Hindlimb muscle (tissue), 1 donor: ENCODE measurements at places on chromosomes 12 and 14. TPM values are rescaled to one million over a fixed set of nuclear protein-coding genes. Genes with fewer than 3 reads are reported as not detected.

AMDHD1 gene
- polyA plus RNA-seq, result 0.10 TPM

ADGRD1 gene
- 9.3 TPM for polyA plus RNA-seq

NEUROD4 gene
- not detected for polyA plus RNA-seq

MUCL1 gene
- not detected for polyA plus RNA-seq

CMTM5 gene
- 1.6 TPM for polyA plus RNA-seq

LRRC23 gene
- 9.3 TPM for polyA plus RNA-seq

OTUB2 gene
- polyA plus RNA-seq, result 0.67 TPM

CHURC1 gene
- polyA plus RNA-seq, result 38.7 TPM

KSR2 gene
- polyA plus RNA-seq, result not detected

SLC10A1 gene
- polyA plus RNA-seq, result not detected

RAD9B gene
- polyA plus RNA-seq, result 2.7 TPM

CDCA3 gene
- 16.7 TPM for polyA plus RNA-seq

LPAR5 gene
- 2.4 TPM for polyA plus RNA-seq

TOMM20L gene
- polyA plus RNA-seq, result 1.8 TPM

PRPH gene
- 1.4 TPM for polyA plus RNA-seq

SERPINA10 gene
- not detected for polyA plus RNA-seq

SIRT4 gene
- 5.6 TPM for polyA plus RNA-seq

ST8SIA1 gene
- polyA plus RNA-seq, result 11.6 TPM

CPSF2 gene
- 39.1 TPM for polyA plus RNA-seq

RPGRIP1 gene
- polyA plus RNA-seq, result 1.2 TPM

- DNase-seq, result no peak
Measured at GRCh38 chr12:84201976-84202375, 710.6 kb downstream of the SLC6A15 start.

DNA sequence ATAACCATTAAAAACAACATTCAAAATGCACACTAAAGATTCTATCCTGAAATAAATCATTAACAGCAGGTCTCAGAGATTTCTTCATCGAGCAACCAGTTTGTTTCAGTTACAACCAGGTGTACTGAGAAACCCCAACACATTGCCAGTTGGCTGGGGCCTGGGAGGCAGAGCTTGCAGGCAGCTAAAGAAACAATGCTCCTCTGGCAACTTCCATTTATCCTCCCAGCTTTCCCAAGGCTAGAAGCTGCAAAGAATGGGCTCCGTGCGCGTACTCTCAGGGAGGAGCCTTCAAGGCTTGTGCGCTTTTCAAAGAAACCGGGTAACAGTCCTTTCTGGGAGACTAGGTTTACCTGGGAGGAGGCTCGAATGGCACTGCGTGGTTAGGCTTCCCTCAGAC is 181.6 kb downstream of the MSRB3 start:
- no peak for DNase-seq

DNA sequence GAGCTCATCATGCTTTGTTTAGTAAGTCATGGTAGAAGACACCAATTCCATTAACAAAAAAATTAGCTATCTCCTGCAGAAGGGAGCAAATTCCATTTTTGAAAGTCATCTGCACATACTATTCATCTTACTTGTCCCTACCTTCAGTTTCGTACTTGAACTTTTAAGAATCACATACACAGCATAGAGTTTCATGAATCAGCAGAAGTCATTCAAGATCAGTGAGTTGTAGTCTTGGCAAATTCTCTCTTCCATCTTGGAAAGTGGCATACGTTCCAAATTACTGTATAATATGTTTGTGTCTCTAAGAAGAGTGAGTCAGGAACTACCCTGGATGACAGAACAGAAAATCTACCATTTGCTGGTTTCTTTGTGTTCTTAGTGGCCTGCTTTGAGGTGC is 14.1 kb downstream of the VRK1 start:
- DNase-seq, result no peak

DNA sequence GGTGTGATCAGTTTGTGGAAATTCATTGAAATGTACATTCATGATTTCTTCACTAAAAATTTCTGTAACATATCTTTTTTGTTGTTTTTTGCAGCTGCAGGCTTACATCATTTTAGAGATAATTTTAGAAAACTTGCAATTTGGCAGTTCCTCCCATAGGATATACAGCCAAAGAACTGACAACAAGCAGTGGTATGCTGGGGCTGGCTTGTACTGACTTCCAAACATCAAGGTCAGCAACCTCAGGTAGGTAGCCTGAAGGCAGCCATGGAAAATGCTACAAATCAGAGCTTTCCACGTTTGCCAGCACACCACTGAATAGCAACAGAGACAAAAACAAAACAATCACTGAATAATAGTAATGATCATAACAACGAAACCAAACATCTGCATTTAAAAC is 21.2 kb downstream of the TRIM9 start:
- peak; percentile 61 for DNase-seq

GRCh38 chr14:55911776-55912175 is 206.4 kb upstream of the PELI2 start:
- no peak for DNase-seq

DNA sequence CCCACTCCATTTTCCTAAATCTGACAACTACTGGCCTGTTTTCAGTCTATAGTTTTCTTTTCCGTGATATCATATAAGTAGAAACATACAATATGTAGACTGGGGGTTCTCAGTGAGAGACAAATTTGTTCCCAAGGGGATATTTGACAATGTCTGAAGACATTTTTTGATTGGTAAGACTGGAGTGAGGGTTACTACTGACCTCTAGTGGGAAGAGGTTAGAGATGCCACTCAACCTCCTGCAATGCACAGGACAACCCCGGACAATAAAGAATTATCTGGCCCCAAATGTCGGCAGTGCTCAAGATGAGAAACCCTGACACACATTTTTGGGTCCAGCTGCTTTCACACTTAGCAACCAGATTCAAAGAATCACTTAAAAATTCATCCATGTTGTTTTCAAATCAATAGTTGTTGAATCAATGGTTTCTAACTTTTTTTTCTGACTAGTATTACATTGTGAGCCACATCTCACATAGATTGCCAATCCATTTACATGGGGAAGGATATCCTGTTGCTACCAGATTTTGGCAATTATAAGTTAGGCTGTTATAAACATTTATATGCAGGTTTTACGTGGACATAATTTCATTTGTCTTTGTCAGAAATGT is 307.1 kb downstream of the RPL10L start:
- DNase-seq, result no peak

GRCh38 chr12:27446436-27446835 is at the start of gene SMCO2:
Gene SMCO2 (plus strand): TSS chr12:27446736. CDS start chr12:27470632, 23,896 bp downstream.
- DNase-seq, result no peak

DNA sequence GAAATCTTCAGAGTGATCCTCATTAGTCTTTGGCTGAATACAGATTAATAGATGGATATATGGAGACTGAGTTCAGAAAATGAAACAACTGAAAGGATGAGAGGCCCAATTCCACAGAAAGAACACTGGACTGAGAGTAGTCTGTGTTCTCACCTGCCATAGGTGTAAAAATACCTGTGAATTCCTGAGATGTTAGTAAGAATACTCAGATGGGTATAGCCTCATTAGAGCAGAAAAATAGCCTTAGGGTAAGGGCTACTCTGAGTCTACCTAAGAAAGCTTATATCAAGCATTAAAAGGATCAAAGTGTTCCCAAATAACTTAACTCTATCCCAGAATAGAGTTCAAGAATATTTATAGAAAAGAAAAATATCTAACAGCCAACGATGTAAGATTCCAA is 1510.3 kb upstream of the SEL1L start:
- no peak for DNase-seq

- DNase-seq, result no peak
Measured at GRCh38 chr12:93780101-93780641, 103.0 kb downstream of the CRADD start.

DNA sequence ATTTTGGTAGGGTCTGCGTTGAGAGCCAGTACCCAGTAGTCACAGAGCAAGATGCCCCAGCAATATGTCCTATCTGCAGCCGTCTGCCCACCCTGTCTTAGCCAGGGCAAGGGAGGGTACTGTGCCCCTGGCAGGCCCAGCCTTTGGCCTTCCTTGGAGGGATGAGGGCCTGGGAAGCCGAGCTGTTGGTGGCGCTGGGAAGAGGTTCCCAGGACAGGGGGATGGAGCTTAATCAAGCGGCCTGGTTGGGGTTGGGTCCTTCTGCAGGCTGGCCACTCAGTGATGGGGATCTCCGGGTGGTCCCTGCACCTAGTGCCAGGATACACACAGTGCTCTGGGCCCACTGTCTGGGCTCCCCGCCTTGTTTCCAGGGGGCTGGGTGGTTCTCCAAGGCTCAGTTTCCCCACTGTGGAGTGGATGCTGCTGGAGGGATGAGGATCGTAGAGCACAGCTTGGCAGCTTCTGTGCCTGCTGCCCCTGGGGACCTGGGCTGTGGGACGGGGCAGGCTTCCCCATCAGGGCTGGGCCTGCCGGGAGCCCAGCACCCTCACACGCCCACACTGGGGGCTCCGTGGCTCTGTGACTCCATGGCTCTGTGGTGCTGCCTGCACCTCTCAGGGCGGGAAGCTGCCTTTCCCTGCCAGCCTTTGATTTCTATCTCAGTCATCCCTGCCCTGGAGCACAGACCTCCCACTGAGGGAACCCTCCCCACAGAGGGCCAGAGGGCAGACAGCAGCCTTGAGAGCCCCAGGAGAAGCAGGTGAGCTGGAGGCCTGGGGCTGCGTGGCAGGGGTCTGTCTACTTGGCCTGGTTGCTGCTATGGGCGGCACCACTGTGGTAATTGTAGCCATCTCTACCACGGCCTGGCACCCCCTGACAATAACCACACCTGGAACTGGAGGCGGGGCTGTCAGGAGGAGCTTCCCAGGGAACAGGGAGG is 357.0 kb downstream of the TMEM121 start:
- no peak for DNase-seq

- DNase-seq, result no peak
Measured at GRCh38 chr12:54009171-54010052, 627 bp downstream of the HOXC8 start.

- DNase-seq, result no peak
Measured at GRCh38 chr14:49250109-49250508, 336.1 kb downstream of the RPS29 start.

GRCh38 chr12:110262442-110263388 is 18.3 kb upstream of the ATP2A2 start:
- DNase-seq, result no peak

- DNase-seq, result no peak
Measured at GRCh38 chr12:117187421-117187820, 2.8 kb downstream of the FBXO21 start.

GRCh38 chr12:106226884-106227640 is 20.8 kb downstream of the CKAP4 start:
- DNase-seq, result peak; percentile 34

DNA sequence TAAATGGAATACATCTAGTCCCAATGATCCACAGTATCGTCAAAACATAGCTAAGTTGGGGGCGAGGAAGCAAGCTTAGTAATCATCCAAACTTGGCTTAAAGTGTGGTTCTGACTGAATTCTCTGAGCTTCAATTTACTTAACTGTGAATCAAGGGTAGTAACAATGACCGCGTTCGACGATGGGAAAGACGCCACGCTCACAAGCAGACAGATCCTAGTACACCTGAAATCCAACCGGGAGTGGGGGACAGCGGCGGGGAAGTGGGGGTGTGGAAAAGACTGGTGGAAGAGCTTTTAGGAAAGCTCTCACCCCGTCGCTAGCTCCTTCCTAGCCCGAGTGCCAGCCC is 433 bp downstream of the COX16 start:
- DNase-seq, result no peak

GRCh38 chr14:52547526-52547925 is 4.8 kb downstream of the TXNDC16 start:
- no peak for DNase-seq

GRCh38 chr12:102512523-102512922 is 32.2 kb upstream of the IGF1 start:
- DNase-seq, result no peak

GRCh38 chr12:101925361-101925760 is 48.0 kb downstream of the DRAM1 start:
- DNase-seq, result no peak

- DNase-seq, result no peak
Measured at GRCh38 chr12:130925666-130926015, 28.1 kb upstream of the ADGRD1 start.

DNA sequence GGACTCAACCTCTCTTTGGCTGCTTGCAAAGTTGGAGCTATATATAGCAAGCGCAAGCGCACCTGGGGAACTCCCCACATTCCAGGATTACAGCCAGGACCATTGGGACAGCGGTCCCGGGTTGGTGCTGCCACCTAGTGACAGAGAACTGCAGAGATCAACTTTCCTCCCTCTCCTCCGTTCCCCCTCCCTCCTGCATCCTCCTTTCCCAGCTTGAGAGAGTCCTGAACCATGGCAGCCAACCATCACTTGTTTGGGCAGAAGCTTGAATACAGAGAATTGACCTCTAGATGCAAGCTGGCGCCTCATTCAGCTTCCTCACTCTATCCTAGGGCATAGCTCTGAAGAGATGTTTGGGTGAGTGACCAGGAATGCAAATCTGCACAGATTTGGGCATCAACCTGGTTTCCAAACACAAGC is 17.4 kb upstream of the FLVCR2 start:
- DNase-seq, result peak; percentile 47

GRCh38 chr14:93132472-93133065 is 16.8 kb upstream of the ITPK1 start:
- DNase-seq, result no peak

- no peak for DNase-seq
Measured at GRCh38 chr14:66085665-66086064, 400.5 kb upstream of the CCDC196 start.

- no peak for DNase-seq
Measured at GRCh38 chr12:70186436-70186835, 56.8 kb upstream of the CNOT2 start.

DNA sequence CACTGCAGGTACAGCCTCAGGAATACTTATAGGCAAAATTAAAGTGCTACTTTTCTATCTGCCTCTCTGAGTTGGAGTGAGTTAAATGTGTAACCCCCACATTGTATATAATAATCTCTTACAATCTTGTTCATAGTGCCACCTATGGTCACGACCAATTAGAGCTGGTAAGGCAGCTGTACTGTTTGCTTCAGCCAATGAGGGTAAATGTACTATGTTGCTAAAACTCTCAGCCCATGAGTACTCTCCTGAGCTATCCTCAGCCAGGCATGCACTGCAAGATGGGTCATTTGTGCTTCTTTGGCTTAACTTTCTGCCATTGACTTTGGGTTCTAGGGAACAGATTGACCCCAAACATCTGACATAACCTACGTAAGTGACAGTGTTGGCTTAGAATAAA is 15.0 kb upstream of the MDM2 start:
- no peak for DNase-seq

GRCh38 chr12:27013611-27014084 is 536 bp downstream of the TM7SF3 start:
- DNase-seq, result no peak

- DNase-seq, result no peak
Measured at GRCh38 chr14:25574628-25575325, 524.8 kb upstream of the STXBP6 start.

GRCh38 chr12:68393417-68393816 is 61.3 kb upstream of the MDM1 start:
- no peak for DNase-seq

GRCh38 chr12:3150931-3151835 is 74.0 kb downstream of the TSPAN9 start:
- peak; percentile 72 for DNase-seq

DNA sequence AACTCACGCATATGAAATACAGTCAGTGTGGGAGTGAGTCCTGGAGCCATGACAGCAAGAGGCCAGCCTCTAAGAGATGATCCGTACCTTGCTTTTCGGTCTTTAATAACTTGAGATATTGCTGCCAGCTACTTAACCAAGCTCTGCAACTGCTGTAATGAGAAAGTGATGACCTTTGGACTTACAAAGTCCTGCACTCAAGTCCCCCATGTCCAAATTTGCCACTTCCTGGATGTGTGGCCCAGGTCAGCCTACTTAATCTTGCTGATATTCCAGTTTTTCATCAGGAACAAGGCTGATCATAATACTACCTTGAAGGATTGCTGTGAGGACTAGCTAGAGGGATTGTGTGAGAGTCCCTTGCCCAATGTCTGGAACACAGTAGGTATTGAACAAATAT is 33.8 kb upstream of the DUSP6 start:
- DNase-seq, result no peak

- no peak for DNase-seq
Measured at GRCh38 chr12:10205220-10205807, 7.4 kb upstream of the GABARAPL1 start.
